ENCODE measurements at places on chromosomes 3 and 15. TPM values are rescaled to one million over a fixed set of nuclear protein-coding genes. Genes with fewer than 3 reads are reported as not detected.

CFAP20DC gene
- 6.8 TPM for total RNA-seq

GRCh38 chr3:42670051-42670576 lies 15.2 kb upstream of the KLHL40 start:
- DNase-seq: no peak

DNA sequence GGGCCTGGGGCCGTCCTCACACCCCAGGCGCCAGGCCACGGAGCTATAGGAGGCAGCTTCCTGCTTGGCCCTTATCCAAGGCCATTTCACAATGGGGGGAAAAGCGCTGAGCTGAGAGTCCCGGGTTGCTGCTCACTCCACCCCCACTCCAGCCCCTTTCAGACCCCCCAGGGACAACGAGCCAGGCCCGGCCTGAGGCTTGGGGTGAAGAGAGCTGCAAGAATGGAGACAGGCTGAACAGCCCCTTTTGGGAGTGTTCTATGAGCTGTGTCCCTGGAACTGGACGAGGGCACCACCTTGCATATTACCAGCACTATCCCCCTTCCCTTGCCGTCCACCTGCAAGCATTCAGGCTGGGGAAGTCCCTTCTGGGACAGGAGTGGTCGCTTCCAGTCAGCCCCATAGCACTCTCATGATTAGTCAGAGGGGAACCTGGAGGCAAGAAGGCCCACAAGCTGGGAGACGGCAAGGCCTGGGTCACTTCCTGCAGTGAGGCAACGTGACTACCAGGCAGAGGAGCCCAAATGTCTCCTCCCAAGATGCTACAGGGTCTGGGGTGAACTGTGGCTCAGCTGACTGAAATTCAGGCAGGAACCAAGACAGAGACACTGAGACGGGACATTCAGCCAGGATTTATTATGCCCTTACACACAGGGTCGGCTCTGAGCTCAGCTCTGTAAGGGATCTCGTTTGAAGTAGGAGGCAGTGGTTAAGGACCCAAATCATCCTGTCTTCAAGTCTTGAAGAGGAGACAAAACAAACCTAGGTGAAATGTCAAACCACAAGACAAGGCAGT lies 8.6 kb upstream of the SRP14 start:
- peak; percentile 88 for DNase-seq

- no peak for DNase-seq
These were observed 254.2 kb downstream of the ZBTB20 start for GRCh38 chr3:114892880-114893279.

PLA2G4B gene
- total RNA-seq: 8.2 TPM

DNA sequence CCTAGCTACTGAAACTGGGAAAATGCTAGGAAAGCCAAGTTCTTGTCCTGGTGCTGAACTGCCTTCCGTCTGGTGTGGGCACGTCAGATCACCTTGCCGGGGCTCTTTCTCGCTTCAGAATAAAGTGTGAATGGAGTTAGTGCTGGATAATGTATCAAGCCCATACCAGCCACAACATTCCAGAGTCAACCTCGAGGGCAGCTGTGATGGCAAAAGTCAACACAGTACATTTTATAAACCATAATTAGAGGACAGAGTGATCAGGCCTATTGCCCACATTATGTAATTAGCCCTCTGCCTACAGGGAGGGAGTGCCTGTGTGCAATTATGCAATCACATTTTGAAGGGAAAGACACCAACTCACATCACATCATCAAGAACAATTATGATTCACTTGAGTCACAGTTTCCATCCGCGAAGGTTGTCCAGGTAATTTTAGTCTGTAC lies 165.2 kb downstream of the RORA start:
- DNase-seq: peak; percentile 75

ATP2C1 gene
- 149 TPM for total RNA-seq

GRCh38 chr3:34742151-34742550 lies 897.2 kb upstream of the ARPP21 start:
- DNase-seq: no peak

ZBED2 gene
- 8.2 TPM for total RNA-seq

DNA sequence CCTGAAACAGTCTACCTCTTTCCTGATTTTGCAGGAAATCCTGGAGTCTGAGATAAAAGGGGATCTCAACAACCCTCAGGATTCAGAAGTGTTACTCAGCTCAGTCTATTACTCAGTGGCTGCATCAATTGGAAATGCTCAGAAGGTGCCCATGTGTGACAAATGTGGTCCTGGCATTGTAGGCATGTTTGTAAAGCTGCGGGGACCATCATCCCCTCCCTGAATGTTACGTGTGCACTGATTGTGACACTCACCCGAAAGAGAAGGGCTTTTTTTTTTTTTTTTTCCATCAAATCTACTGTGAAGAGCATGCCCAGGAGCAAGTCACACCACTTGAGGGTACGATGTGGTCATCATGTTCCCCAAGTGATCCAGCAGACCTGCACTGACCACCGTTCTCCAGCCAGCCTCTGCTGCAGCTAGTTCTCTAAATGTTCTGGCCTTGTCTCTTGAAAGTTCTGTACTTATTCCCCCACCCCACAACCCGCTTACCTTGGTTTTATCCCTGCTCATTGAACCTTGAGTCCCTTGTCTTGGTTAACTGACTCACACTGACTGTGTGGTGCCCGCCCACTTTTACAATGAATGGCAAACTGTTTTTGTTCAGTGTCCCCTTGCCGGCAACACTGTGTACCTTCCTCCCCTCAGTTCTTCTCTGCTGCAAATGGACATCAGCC lies 19.8 kb downstream of the ST3GAL6 start:
- DNase-seq: peak; percentile 24

DNA sequence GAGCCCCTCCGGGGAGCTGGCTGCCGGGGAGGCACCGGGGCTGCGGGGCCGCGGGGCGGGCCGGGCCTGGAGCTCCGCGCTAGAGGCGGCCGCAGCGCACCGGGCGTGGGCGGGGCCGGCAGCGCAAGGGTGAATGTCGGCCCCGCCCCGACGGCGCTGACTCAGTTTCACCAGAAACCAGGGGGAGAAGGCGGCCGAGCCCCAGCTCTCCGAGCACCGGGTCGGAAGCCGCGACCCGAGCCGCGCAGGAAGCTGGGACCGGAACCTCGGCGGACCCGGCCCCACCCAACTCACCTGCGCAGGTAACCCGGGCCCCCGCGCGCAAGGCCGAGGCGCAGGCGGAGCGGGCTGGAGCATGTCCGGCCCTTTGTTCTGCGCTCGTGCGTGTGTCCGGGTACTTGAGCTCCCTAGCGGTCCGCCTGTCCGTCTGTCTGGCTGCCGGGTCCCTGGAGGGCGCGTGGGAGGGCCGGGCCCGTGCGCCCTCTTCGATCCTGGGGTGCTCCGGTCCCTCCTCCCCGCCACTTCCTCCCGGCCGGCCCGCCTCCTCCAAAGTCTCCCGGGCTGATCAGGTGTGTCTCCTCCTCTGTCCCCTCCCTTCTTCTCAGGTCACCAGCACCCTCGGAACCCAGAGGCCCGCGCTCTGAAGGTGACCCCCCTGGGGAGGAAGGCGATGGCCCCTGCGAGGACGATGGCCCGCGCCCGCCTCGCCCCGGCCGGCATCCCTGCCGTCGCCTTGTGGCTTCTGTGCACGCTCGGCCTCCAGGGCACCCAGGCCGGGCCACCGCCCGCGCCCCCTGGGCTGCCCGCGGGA lies at the start of gene SPINT1:
Gene SPINT1 (plus strand): TSS at position 164 of the 811 bp plus-strand sequence. CDS start 507 bp downstream, at position 671.
- peak; percentile 62 for DNase-seq

DNA sequence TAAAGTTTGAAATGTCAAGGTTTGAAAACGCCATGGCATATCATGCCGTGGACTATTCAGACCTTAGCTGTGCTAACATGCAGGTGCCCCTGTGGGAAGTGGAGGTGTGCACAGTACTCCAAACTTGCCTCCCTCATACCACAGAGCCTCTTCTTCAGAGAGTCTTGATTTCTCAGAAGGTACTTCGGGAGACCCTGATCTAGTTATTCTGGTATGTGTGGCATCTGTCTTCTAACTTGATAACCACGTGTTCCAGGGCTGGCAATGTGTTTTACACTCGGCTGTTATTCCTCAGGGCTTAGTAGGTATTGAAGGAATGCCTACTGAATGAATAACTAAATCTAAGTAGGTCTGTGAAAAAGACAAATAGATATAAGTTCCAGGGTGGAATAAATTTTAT lies 309.9 kb downstream of the CLSTN2 start:
- DNase-seq: peak; percentile 12

DNA sequence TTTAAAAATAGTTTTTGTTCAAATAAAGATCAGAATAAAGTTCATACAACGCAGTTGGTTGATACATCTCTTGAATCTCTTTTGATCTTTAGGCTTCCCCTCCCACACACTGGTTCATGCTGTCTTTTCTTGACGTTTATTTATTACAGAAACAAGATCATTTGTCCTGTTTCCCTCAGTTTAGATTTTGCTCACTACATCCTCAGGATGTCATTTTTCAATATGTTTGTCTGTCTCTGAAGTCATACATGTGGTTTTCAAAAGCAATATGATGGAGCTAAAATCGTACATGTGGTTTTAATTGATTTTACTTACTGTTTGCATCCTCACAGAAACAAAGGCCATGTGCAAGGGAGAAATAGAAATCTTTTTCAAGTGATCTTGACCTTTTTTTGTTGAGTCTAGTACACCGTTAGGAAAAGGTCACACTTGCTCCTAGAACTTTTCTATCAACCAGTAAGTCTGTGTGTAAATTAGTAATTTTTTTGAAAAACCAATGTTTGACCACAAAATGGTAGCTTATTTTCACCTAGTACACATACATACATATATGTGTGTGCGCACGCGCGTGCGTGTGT lies 63.7 kb upstream of the SENP5 start:
- no peak for DNase-seq

TRIM71 gene
- total RNA-seq: not detected

- DNase-seq: no peak
These were observed 44.7 kb upstream of the DLG1 start for GRCh38 chr3:197343111-197343510.

DNA sequence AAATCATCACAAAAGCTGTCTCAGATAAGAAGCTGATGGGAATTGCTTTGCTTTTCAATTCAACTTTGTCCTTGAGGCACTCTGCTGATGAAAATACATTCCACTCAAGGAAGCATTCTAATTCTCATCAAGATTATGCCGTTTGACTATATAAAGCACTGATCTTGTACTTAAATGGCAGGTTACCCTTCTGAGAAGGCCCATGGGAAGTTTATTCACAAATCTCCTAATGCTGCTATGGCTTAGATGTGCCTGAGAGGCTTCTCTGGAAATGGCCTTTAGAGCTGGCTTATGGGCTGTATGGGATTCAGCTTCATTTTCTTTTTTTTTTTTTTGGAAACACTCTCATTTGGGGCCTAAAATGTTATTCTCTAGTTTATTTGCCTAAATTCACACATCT lies 69.7 kb upstream of the ARNT2 start:
- no peak for DNase-seq

- DNase-seq: peak; percentile 53
These were observed 51.0 kb upstream of the SPSB4 start for GRCh38 chr3:141000027-141000663.

DNA sequence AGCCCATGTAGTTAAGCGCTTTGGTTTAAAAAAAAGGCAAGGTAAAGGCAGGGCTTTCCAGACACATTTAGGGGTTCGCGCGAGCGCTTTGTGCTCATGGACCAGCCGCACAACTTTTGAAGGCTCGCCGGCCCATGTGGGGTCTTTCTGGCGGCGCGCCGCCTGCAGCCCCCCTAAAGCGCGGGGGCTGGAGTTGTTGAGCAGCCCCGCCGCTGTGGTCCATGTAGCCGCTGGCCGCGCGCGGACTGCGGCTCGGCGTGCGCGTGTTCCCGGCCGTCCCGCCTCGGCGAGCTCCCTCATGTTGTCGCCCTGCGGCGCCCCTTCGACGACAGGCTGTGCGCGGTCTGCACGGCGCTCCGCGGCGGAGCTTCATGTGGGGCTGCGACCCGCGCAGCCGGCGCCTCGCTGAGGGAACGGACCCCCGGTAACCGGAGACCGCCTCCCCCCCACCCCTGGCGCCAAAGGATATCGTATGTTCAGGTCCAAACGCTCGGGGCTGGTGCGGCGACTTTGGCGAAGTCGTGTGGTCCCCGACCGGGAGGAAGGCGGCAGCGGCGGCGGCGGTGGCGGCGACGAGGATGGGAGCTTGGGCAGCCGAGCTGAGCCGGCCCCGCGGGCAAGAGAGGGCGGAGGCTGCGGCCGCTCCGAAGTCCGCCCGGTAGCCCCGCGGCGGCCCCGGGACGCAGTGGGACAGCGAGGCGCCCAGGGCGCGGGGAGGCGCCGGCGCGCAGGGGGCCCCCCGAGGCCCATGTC lies 927 bp downstream of the SMAD6 start:
- no peak for DNase-seq

DNA sequence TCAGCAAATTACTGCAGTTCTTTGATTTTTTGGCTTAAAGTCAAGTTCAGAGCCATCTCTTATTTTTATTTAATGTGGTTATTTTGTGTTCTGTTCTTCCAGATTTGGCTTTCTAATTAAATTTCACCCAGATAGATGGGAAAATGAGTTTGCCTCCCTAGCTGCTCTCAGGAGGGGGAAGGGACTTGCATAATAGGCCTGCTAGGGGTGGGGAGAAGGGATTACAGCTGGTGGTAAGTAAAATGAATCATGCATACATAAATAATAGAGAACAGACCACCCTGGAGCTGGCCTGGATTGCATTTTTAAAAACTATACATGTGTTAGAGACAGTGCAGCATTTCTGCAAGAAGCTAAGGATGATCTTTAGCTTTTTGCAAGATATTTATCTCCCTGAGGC lies 3.9 kb upstream of the PXYLP1 start:
- no peak for DNase-seq

DNA sequence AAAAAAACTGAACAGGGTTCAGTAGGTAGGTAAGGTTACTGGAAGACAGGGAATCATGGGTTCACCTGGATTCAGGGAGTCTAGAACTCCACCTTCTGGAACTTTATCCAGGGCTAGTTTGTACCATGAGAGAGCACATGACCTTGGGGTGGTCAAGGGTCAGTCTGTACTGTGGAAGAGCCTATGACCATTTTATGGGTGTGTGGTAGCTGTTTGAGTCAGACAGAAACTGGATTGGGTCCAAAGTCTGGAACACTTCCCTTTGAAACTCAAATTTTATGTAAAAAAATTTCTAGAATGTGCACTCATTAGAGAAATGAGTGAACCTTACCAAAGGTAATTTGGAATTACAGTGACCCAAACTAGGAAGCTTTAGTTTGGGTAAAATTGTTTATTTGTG lies 486.0 kb upstream of the AGTR1 start:
- DNase-seq: peak; percentile 65

SLC24A1 gene
- 2.2 TPM for total RNA-seq

GRCh38 chr3:47669026-47669749 lies 90.5 kb upstream of the CSPG5 start:
- DNase-seq: peak; percentile 79

SERINC4 gene
- total RNA-seq: 0.13 TPM

CYP1A1 gene
- total RNA-seq: 0.26 TPM

- DNase-seq: no peak
These were observed 5.5 kb upstream of the ANO10 start for GRCh38 chr3:43627360-43627759.

NOX5 gene
- total RNA-seq: not detected

- DNase-seq: no peak
These were observed 38.6 kb downstream of the MGA start for GRCh38 chr15:41698779-41699178.

Data from bronchial epithelial cell (primary cell).